ENCODE measurements at places on chromosomes 16 and 17.
A peak's percentile ranks its signal among the peaks of the same experiment; 100 is the strongest.

DNA sequence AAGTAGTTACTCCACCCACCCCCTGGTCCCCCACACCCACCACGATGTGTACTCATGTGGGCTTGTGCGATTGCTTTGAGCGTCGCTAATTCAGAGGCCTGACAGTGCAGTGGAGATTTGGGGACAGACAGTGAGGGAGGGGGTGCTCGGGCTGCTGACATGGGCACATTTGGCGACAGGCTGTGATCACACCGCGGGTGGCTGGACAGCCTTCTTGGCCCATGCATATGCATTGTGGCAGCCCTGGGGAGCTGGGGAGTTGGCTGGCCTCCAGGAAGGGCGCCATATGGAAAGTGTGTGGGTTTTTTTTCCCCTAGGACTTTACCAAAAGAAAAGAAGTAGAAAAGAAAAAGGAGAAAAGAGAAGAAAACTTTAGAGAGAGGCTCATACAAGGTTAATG lies 275.5 kb upstream of the N4BP1 start:
- DNase-seq, result no peak

GRCh38 chr16:9389543-9390207 lies 298.2 kb downstream of the HAPSTR1 start:
- no peak for DNase-seq

GRCh38 chr16:50457979-50458491 lies 89.2 kb upstream of the BRD7 start:
- no peak for DNase-seq

- no peak for DNase-seq
Observed at GRCh38 chr16:65832679-65833078, 533.8 kb upstream of the CDH5 start.

DNA sequence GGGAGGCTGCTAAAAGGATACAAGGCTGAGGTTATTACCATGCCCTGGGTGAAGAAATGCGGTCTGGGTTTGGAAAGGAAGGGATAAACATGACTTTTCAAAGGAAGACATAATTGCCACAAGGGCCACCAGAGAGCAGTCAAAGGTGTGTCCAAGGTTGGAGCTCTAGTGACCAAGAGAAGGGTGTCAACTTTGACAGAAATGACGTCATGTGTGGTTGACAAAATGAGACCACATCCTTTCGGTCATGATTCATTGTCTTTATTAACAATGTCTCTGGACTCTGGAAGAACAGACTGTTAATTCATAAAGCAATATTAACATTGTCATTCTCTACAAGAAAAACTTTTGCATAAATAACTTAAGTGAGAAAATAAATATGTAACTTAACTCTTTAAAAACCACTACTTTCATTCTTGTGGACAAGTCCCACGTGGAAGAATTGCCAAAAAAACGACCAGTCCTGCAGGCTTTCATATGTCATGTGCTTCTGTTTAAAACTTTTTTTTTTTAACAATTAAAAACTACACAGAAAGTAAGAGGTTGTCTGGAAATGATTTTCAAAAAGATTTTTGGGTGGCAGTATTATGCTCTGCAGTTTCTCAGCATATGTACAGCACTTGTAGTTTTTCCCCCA lies 5.0 kb downstream of the SOST start:
- DNase-seq, result no peak

DNA sequence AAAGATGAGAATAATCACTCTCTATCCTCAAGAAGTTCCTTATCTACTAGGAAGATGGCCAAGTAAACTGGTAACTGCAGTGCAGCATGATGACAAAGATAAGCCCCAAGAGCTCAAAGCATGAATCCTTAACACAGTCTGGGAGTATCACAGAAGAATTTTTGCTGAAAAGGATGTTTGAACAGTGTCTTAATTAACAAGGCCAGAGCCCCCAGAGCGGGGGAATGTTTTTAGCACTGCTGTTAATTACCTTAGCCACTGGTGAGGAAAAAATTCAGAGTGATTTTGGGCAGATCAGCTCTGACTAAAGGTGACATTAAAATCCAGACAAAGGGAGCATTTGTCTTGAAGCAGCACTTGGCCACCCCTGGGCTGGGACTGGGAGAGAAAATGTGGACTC lies 30.1 kb downstream of the ADAMTS18 start:
- DNase-seq, result no peak

DNA sequence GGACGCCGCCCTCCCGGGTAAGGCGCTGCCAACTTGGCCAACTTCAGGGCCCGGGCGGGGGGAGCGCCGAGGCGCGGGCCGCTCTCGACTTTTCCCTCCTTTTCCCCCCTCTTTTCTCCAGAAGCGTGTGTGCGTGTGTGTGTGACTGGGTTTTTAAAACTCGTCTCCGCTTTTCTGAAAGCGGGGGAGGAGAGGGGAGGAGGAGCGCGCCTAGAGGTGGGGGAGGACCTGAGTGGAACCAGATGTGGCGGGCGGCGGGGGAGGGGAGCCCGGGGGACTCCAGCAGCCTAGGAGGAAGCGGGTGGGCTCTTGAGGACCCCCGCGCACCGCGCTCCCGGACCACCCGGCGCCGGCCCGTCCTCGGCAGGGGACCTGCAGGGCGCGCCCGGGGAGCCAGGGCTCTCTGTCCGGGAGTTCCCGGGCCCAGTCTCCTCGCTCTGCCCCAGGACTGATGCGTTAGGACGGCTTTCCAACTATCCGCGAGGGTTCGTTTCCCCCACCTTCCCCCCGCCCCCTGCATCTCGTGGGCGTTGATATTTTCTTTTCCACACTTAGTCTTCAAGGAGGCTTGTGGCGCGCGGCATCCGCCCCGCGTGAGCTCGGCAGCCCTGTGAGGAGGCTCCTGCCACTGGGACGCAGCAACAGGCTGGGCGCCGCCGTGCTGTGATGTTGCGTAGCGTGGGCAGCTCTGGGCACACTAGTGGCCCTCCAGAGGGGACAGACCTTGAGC lies 599 bp downstream of the MRC2 start:
- peak; percentile 64 for DNase-seq

DNA sequence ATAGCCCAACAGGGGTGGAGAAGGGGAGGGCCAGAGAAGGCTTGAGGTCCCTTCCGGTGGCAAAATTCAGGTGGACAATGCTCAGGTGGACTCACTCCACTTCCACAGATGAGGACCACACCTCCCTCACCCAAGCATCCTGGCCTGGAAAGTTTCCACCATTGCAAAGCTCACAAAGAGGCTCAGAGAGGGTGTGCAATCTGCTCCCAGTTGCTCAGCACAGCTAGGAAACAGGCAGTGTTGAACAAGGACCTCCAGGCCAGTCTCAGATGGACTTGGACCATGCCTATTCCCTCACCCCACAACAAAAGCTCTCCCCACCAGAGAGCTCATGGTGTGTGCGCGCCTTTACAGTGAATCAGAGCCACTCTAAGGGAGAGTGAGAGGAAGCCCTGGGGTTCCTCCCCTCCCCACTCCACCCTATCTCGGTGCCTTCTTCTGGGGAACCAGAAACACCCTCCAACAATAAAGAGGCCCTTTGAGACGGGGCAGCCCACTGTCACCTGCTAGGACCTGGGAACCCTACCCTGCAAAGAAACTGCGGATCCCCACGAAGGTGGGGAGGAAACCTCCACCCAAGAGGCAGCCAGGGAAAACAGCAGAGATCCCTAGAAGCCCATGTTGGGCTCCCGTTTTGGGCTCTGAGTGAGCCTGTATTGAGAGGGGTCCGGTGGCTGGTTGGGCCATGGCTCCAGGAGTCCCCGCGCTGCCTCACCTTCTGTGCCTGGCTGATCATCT lies 1.6 kb downstream of the FAM83G start:
- no peak for DNase-seq

GRCh38 chr16:54489225-54490111 lies 202.9 kb upstream of the IRX3 start:
- no peak for DNase-seq

- no peak for DNase-seq
Observed at GRCh38 chr17:19384723-19385391, 2.1 kb downstream of the MFAP4 start.

Data from GM12891 (cell line).